ENCODE measurements at places on chromosomes 4 and X.

GRCh38 chrX:129520151-129520550 is 3.1 kb downstream of the SMARCA1 start:
- no peak for DNase-seq

GRCh38 chr4:8847764-8848163 is 23.9 kb downstream of the HMX1 start:
- DNase-seq: peak; percentile 16

DNA sequence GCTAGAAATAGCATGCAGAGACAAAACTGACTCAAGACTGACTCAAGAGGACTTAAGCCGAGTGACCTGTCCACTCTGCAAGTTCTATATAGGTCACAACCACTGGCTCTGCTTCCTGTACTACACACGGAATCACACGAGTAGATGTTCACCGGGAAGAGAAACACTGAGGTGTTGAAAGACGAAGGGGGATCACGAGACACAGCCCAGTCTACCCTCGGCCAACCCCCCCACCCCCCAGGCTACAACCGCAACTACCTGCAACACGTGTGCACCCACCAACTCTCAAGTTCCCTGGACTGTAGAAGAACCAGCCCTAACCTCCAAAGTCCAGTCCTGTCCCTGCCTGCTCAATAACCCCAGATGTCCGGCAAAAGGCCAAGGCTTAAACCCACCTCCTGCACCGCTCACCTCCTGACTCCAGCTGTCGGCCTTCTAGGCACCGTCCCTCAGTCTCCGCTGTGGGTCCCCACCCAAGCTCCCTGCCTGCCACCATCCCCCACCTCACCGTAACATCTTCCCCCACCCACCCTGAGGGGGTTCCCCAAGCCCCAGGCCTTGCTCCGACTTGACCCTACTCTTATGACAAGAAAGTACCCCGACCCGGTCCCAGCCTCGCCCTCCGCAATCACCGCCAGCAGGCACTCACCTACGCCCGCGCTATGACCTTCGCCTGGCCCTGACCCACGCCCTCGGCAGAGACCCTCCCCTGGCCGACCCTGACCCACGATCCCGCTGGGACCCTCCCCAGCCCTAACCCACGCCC is 739 bp downstream of the GAK start:
- no peak for DNase-seq

- DNase-seq: no peak
Observed at GRCh38 chrX:18149454-18149853, 71.2 kb downstream of the BEND2 start.

GRCh38 chrX:34275699-34276098 is 143.6 kb upstream of the FAM47A start:
- DNase-seq: no peak

DNA sequence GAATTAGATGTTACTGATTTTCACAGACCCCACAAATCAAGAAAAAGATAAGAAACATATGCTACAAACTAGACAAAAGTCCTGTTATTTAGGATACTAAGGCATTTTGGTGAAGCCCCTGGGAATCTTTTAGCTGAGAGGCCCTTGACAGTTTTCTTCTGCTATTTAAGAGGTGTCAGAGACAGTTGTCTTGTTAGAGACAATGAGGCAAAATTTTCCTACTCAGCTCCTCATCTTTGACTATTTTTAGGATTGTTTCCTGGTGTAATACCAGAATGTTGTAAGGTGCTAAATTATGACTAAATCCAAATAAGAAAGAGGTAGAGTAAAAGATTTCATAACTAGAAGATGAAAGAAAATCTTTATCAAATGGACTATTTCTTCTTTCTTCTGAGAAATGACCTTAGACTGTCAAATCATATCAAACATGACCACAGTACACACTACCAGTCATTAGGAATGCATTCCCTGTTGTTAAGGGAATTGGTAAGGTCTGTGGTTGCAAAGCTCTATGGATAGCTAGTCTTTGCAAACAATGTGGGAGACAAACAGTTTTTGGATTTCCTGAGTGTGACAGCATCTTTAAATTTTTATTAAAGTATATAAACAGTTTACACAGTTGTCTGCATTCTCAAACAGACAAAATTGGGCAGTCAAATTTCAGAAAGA is 926.1 kb downstream of the ADGRL3 start:
- no peak for DNase-seq

GRCh38 chrX:117508021-117508420 is 608.6 kb downstream of the KLHL13 start:
- DNase-seq: no peak

GRCh38 chr4:11496351-11496829 is 67.7 kb upstream of the HS3ST1 start:
- DNase-seq: no peak

DNA sequence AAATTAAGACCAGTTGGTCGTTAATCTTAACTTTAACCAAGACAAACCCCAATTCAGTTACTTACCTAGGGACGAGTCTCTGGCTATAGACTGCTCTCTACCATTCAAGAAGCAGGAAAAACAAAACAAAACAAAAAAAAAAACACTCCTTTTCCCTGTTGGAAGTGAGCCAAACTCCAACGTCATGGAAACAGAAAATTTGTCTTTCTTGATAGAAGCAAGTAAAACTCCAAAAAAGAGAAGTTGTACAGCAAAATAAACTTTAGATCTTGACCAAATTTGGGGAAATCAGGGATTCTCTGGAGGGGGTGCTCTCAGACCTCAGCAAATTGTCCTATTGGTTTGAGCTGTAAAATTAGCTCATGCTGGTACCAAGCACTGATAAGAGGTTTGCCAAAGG is 3.7 kb downstream of the CNGA1 start:
- DNase-seq: no peak

GRCh38 chr4:119221412-119221811 is 8.9 kb downstream of the USP53 start:
- DNase-seq: no peak

DNA sequence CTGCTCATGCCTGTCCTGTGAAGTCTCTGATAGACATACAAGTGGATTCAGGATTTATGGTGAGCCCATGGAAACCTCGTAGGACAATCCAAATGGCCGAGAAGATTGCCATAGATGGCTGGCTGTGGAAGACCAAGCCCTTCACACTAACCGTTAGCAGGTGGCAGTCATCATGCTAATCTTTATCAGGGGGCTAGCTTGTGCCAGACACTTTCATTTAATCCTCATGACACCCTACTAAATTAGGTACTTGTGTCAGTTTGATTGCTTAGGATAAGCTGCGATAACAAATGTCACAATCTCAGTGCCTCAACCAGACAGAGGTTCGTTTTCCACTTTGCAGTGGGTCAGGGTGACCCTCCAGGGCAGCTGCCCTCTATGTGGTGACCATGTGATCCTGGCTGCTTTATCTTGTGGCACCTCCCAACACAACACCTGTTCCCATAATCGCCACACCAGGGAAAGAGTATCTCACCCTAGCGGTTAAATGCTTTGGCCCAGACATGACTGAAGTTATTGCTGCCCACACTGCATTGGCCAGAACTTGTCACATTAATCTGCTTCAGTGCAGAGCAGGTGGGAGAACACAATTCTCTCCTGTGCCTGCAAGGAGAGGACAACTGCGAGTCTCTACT is 60.8 kb downstream of the REPS2 start:
- no peak for DNase-seq

GRCh38 chr4:2367626-2368025 is 50.8 kb downstream of the ZFYVE28 start:
- DNase-seq: no peak

GRCh38 chr4:145387079-145387478 is 94.6 kb upstream of the SMAD1 start:
- no peak for DNase-seq

GRCh38 chrX:46165411-46165810 is 379.8 kb downstream of the ZNF674 start:
- DNase-seq: no peak

- DNase-seq: no peak
Observed at GRCh38 chr4:121168446-121169281, 4.5 kb upstream of the TNIP3 start.

- no peak for DNase-seq
Observed at GRCh38 chrX:1545776-1546408, 8.9 kb upstream of the P2RY8 start.

- no peak for DNase-seq
Observed at GRCh38 chr4:65865489-65865888, 195.2 kb upstream of the EPHA5 start.

DNA sequence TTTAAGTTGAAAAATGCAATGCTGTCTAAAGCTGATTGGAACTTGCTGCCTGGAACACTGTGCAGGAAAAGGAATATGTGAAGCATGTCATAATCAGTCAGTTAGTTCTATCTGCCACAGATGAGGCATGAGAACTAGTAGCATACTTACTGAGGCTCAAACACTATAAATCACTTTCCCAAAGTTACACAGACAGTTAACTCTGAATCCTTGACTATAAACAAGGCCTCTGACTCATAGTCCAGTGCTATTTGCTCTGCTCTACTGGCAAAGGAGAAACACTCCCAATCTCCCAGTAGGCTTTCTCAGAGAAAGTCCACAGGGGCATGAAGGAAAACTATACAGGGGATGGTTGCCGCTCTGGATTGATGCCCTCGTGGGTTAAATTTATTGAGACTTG is 2078.4 kb upstream of the TENM3 start:
- no peak for DNase-seq

DNA sequence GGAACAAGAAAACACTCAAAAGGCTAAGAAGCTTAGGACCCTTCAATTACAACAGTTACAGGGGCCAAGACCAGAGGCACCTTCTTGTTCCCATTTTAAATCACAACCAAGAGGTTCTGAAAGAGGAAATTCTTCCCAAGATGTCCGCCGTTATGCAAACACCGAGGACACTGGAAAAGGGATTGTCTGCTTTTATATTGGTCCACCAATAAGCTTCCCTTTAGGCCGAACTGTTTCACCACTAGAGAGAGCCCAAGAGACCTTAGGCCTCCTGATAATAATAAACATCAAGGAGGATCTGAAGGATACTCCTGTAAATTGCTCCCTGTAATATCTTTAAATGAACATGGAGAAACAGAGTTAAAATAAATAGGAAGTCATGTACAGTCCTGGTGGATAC is 92.6 kb upstream of the NLRP2B start:
- DNase-seq: no peak

GRCh38 chr4:71830497-71831190 is 46.8 kb upstream of the GC start:
- DNase-seq: no peak

GRCh38 chrX:108348525-108348924 is 89.7 kb downstream of the COL4A6 start:
- no peak for DNase-seq

- DNase-seq: no peak
Observed at GRCh38 chr4:72186714-72187113, 154.9 kb downstream of the NPFFR2 start.

DNA sequence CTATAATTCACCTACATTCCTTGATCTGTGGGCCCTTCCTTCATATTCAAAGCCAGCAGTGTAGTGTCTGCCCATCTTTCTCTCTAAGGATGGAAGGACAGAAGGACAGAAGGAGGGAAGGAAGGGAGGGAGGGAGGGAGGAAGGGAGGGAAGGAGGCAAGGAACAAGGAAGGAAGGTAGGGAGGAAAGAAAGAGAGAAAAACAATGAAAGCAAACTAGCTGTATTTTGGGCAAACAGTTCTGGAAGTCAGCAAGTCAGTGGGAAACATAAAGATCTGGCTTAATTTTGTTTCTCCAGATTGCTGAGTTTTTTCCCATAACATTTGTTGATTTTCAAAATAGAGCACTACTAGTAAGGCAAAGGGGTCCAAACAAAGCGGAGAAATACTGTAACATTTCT is 555.2 kb upstream of the EPHA5 start:
- DNase-seq: no peak

- no peak for DNase-seq
Observed at GRCh38 chrX:12349201-12349600, 210.9 kb downstream of the FRMPD4 start.

GRCh38 chr4:114368751-114369150 is 229.9 kb upstream of the UGT8 start:
- DNase-seq: no peak

GRCh38 chrX:41802958-41803357 is 79.0 kb downstream of the GPR82 start:
- DNase-seq: no peak
